Nucleus accumbens (tissue), 56 donors: ENCODE measurements at places on chromosomes 4 and X.

DNA sequence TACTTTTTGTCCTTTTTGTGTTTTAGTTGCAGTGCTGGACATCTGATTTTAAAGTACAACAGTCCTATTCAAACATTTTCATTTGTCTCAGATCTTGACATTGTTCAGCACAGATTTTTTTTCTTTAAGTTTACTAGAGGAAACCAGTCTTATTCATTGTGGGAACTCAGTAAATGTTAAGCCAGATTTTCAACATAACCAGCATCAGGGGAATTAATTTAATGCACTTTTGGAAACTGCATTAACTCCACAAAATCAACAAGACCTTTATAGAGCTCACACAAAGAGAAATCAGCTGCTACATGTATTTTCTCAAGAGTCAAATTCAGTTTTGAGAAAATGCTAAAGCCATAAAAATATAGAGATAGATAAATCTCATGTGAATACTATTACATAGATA lies 9.9 kb downstream of the CPE start:
- no peak for DNase-seq

DNA sequence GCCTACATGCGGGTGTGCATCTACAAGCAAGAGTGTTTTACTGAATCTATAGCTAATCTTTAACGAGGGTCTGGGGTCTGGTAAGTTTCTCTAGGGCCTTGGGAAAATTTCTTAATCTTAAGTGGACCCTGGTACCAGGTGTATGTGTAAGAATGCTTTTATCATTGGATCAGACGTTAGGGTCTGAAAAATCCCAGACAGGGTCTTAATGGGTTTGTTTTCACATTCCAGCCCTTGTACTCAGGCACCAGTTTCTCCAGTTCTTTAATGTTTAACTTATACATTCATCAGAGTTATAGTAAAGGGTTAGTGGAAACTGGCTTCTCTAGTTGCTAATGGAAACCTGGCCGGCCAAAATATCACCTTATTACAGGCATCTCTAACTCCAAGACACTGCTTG lies 11.6 kb downstream of the MAGEB16 start:
- DNase-seq: no peak

- no peak for DNase-seq
Observed at GRCh38 chrX:134542485-134542884, 82.5 kb downstream of the HPRT1 start.

DNA sequence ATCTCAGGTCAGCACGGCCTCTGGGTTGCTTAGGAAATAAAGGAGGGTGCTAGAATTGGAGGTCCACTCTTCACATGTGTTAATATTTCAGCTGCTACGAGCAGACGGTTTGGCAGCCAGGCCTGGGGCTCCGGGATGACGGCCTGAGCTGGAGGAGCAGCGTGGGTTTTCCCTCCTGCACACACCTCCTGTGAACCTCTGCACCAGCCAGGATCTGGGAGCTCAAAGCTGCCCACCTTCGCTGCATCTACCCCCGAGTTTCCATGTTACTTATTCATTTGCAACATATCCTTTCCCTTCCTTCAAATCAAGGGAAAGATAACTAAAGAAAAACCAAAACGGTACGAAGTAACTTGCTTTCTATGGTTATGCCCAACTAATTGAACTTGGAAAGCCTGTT lies 13.6 kb downstream of the STOX2 start:
- no peak for DNase-seq

- no peak for DNase-seq
Observed at GRCh38 chrX:953879-954482, 258.5 kb downstream of the CRLF2 start.

DNA sequence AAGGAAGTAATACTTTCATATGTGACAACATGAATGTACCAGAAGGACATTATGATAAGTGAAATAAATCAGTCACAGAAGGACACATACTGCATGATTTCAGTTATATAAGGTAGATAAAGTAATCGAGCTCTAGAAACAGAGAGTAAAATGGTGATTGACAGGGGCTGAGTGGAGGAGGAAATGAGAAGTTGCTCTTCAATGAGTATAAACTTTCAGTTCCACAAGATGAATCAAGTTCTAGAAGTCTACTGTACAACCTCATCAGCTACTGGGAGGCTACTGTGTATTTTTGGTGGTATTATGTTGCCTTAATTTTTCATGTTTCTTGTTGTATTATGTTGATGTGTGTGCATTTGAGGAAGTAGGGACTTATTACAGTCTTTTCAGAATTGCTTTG lies 270.9 kb upstream of the GRIA3 start:
- DNase-seq: no peak

DNA sequence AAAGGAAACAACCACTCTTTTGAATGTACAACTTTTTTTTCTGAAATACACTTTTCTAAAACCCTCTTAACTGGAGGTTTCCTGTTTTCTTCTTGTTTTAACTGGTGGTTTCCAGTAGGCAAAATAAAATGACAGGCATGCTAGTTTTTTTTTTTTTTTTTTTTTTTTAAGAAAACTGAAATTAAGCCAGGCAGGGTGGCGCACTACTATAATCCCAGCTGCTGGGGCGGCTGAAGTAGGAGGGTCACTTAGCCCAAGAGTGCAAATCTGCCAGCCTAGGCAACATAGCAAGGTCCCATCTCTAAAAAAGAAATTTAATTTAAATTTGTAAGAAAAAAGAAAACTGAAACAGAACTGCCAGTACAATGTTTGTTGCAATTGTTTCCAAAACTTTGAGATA lies 44.0 kb downstream of the TMEM144 start:
- no peak for DNase-seq

- DNase-seq: no peak
Observed at GRCh38 chr4:69787879-69788278, 27.5 kb upstream of the SULT1B1 start.

DNA sequence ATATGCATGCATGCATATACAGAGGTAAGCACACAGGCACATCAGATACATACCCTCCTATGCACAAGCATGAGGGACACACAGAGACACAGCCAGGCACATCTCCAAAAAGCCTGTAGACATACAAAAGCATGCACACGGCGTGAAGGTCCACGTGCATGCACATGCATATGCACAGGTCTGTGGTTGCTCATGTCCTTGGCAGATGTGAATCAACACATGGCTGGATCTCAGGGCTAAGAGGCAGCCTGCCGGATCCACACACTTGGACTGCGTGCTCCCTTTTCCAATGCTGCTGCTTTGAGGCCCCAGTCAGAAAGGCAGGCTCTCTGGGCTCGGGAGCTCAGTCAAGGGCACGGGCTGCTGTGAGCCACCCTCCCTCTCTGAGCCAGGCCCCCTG lies 3.6 kb downstream of the STARD8 start:
- DNase-seq: no peak

DNA sequence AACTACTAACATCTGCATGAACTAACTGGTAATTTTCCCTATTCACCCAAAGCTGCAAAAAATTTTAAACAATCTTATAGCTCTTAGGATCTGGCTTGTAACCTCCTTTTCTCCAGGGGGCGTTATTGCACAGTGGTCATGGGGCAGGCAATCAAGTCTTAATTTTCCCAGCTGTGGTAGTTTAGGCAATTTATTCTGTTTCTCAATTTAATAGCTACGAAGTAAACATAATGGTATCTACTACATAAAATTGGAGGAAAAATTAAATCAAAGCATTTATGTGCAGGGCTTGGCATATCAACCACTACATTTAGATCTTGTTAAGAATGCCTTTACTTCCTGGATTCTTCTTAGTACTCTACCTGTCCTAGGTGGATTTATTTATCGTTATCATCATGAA lies 137.4 kb upstream of the GUCY1A1 start:
- no peak for DNase-seq

- DNase-seq: no peak
Observed at GRCh38 chr4:156191044-156191781, 237.5 kb upstream of the CTSO start.

DNA sequence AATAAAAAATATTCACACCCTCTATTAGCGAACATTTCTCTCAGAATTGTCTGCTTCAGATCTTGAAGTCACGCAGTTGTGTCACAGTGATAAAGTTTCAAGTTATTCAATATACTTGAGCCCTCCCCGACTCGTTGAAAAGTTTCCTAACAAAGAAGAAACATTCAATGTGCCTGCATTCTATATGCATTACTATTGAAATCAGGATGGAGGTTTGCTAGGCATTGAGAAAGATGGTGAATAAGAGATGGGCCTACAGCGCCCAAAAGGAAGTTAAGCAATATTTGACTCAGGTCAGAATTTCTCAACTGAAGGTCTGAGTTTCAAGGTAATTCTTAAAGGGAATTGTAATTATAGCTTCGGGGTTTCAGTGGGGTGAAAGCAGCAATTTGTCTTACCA lies 6.1 kb downstream of the TCEANC start:
- DNase-seq: no peak
